ENCODE measurements at places on chromosomes 4 and X. TPM values are rescaled to one million over a fixed set of nuclear protein-coding genes. Genes with fewer than 3 reads are reported as not detected.
A peak's percentile ranks its signal among the peaks of the same experiment; 100 is the strongest.

CDS1 gene
- 0.56 TPM for total RNA-seq

DNA sequence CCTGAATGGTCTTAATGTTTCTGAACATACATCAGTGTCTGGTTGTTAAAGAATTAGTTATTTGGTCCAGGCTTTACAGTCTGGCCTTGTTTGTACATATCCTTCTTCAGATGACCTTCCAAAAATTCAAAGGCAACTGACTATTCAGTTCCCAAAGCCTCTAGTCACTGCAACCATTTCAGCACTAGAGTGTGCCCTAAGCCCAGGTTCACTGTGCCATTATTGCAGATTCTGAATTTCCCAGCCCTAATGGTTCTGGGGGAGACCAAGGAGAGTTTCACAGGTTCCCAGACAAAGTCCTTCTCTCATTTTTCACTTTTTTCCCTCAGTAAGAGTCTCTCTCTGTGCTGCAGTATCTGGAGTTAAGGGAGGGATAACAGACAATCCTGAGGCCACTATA lies 235.8 kb downstream of the TRAM1L1 start:
- H3K36me3 ChIP-seq: no peaks in the 10 kb centered on the region
- H3K4me3 ChIP-seq: no peak overlapping the region
- no peaks in the 10 kb centered on the region for H3K4me1 ChIP-seq
- no peak overlapping the region for H3K27ac ChIP-seq

DNA sequence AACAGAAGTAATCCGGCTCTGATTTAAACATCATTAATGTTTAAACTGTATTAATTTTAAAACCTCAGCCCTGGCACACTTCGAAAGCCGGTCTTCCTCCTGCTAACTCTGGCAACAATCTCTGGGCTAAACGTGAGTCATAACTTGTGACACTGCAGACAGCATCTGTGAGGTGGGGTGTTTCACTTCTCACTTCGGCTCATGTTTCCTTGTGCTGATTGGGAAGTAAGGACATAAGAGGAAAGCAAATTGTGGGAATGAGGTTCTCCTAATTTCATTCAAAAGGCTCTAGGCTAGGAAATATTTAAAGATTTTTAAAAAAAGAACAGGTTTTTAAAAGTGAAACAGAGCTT lies 139.9 kb upstream of the USP9X start:
- no peak overlapping the region for H3K4me3 ChIP-seq
- no peaks in the 10 kb centered on the region for H3K36me3 ChIP-seq
- H3K27ac ChIP-seq: peak overlapping the region; percentile 51

DNA sequence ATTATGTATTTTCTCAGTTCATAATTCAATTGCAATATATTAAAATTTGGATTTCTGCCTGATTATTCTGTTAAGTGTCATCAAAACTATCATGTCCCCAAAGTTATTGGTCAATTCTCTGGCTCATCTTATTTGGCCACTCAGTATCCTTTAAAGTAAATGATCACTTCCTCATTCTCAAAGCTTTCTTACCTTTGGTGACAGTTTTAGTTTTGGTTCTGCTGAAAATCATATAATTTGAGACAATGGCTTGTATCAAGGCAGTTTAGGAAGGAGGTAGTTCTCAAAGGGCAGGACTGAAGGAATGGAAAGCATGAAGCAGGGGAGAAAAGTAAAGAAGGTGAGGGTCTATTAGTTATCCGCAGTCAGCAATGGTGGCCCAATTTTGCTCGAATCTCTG lies 1832.1 kb downstream of the ARAP2 start:
- no peak overlapping the region for H3K4me3 ChIP-seq
- no peaks in the 10 kb centered on the region for H3K36me3 ChIP-seq
- no peaks in the 10 kb centered on the region for H3K27me3 ChIP-seq
- no peak overlapping the region for H3K27ac ChIP-seq

DNA sequence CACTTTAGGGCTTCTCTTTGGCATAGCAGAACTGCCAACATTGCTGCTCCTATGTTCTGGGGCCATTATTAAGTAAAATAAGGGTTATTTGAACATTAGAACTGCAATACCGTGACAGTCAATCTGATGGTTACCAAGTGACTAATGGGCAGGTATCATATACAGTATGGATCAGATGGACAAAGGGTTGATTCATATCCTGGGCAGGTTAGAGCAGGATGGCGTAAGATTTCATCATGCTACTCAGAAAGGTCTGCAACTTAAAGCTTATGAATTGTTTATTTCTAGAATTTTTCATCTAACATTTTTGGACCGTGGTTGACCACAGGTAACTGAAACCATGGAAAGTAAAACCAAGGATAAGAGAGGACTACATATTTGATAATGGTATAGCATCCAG lies 40.9 kb downstream of the BRCC3 start:
- H3K4me3 ChIP-seq: no peak overlapping the region
- H3K27ac ChIP-seq: no peak overlapping the region
- no peaks in the 10 kb centered on the region for H3K4me1 ChIP-seq
- no peaks in the 10 kb centered on the region for H3K27me3 ChIP-seq
